Pancreas (tissue), 10 donors: ENCODE measurements at places on chromosomes 2 and 18. TPM values are rescaled to one million over a fixed set of nuclear protein-coding genes. Genes with fewer than 3 reads are reported as not detected.

The MARCO gene
- 3.6 TPM for total RNA-seq

The CYP26B1 gene
- 0.28 TPM for total RNA-seq

The KCNG2 gene
- total RNA-seq, result not detected

The SIX2 gene
- 2.8 TPM for total RNA-seq

The ADRA2B gene
- 0.04 TPM for total RNA-seq

The TMEM37 gene
- total RNA-seq, result 11.1 TPM

The TEKT4 gene
- total RNA-seq, result not detected

The LRP1B gene
- 0.55 TPM for total RNA-seq

The RAMP1 gene
- 61.5 TPM for total RNA-seq

The SLC9A2 gene
- total RNA-seq, result not detected

The ARHGEF33 gene
- 0.42 TPM for total RNA-seq

The MBP gene
- 20.7 TPM for total RNA-seq

The HOXD8 gene
- total RNA-seq, result 0.35 TPM

The UGT1A3 gene
- not detected for total RNA-seq

The OTX1 gene
- 0.31 TPM for total RNA-seq

The RGPD4 gene
- 0.21 TPM for total RNA-seq

The ITPRIPL1 gene
- 1.4 TPM for total RNA-seq

The RAPGEF4 gene
- 9.0 TPM for total RNA-seq

The SKOR2 gene
- not detected for total RNA-seq

The TRIM43 gene
- total RNA-seq, result not detected

The ANKRD30BL gene
- total RNA-seq, result not detected

The EVX2 gene
- not detected for total RNA-seq

The FKBP7 gene
- total RNA-seq, result 1.2 TPM

The CPS1 gene
- total RNA-seq, result 1.6 TPM

The PID1 gene
- total RNA-seq, result 3.5 TPM

The MC4R gene
- total RNA-seq, result not detected

The ZNF2 gene
- total RNA-seq, result 2.6 TPM

The SLC16A14 gene
- total RNA-seq, result 0.69 TPM

The SAG gene
- total RNA-seq, result not detected

The TRMT61B gene
- total RNA-seq, result 3.5 TPM

The FAHD2A gene
- total RNA-seq, result 15.6 TPM

The NRP2 gene
- total RNA-seq, result 11.0 TPM

The PIEZO2 gene
- total RNA-seq, result 4.1 TPM

The LIPG gene
- 0.56 TPM for total RNA-seq

The POMC gene
- total RNA-seq, result 6.6 TPM

The PLCD4 gene
- total RNA-seq, result 0.58 TPM

The SIX3 gene
- total RNA-seq, result 0.72 TPM

The CNGA3 gene
- total RNA-seq, result 0.09 TPM

The FSHR gene
- total RNA-seq, result not detected
